Stimulated activated naive CD4-positive, alpha-beta T cell treated with Interleukin-2 at 50 U/mL for 16 hours (primary cell): ENCODE measurements at places on chromosomes 13 and 19.
A peak's percentile ranks its signal among the peaks of the same experiment; 100 is the strongest.

- DNase-seq, result no peak
These were observed 13.2 kb downstream of the CLEC11A start for GRCh38 chr19:50736338-50736737.

GRCh38 chr13:90898811-90899210 lies 448.7 kb upstream of the MIR17HG start:
- DNase-seq, result no peak

- DNase-seq, result no peak
These were observed 20.1 kb upstream of the ARHGEF18 start for GRCh38 chr19:7328647-7329046.

DNA sequence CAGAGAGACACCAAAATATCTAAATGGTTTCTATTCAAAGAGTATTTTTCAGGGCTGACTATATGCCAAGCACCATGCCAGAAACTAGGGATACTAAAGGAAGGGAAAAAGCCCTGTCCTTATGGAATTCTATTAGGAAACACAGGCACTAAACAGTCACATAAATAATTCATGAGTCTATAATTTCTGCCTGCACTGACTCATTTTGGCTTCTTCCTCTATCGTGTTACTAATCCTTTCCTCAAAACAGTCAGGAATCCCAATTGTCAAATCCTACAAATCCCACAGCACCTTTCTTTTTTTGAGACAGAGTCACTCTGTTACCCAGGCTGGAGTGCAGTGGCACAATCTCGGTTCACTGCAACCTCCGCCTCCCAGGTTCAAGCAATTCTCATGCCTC lies 29.2 kb downstream of the XPO4 start:
- DNase-seq, result no peak

DNA sequence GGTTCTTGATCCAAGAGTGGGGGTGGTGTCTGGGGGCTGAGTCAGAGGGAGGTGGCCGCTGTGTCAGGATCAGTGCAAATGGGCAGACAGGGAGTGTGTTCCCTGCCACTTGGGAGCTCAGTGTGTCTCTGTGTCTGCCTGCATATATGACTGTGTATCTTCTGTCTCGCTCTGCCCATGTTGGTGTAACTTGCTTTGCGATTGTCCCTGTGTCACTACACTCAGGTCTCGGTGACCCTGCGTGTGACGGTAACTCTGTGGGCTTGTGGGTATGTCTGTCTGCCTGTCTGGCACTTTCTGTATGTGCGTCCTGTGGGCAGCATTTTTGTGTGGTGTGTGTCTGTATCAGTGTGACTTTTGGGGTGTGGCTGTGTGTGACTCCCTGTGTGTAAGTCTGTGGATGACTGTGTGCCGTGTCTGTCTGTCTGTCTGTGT lies 8.2 kb upstream of the ERFL start:
- DNase-seq, result peak; percentile 33

DNA sequence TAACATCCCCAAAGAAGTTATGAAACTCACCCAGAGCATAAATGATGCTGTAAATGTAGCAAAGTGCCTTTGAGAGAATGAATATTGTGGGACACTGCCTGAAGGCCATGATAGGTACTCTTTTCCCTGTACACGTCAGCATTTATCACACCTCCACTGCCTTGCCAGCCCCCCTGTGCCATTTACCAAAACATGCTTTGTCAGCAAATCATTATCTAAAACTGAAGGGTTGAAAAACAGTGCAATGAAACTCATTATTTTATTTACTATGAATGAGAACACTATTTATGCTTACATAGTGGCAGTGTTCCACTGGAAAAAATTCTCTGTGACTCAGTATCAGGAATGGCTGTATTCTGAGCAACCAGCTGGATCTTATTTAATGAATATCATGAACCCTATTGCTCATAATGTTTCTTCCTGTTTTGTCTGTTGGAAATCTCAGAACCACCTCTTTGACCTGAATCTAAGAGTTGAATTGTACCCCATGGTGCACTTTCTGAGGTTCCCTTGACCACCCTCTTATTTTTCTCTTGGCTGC lies 564.1 kb downstream of the DCT start:
- DNase-seq, result no peak

DNA sequence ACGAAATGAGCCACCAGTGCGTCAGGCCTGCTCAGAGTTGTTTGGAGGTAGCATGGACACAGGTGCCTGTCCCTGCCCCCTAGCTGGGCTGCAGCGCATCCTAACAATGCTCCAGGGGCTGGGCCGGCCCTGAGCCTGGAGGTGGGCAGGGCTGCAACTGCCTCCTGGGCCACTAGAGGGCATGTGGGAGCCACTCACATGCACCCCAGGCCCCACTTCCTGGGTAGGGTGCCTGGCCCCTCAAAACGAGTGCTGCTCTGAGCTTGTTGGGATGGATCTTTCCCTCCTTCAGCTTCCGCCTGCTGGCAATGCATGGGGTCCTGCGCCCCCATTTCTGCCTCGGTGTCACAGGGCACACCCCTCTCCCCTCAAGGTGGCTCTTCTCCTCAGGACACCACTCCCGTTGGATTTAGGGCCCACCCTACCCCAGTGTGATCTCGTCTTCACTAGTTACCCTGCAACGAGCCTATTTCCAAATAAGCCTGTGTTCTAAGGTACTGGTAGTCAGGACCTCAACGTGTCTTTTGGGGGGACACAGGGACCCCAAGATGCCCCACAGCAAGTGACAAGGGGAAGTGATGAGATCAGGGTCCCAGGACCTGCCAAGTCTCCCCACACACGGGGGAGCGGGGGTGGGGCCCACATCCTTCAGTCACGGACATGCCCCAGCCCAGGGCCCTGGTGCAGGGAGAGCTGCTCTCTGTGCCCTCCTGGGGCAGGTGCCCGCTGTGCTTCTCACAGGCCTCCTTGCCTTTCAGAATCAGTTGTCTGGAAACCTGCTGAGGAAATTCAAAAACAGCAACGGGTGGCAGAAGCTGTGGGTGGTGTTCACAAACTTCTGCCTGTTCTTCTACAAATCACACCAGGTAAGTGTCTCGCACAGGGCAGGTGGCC lies 131.3 kb downstream of the STK24 start:
- DNase-seq, result peak; percentile 55

DNA sequence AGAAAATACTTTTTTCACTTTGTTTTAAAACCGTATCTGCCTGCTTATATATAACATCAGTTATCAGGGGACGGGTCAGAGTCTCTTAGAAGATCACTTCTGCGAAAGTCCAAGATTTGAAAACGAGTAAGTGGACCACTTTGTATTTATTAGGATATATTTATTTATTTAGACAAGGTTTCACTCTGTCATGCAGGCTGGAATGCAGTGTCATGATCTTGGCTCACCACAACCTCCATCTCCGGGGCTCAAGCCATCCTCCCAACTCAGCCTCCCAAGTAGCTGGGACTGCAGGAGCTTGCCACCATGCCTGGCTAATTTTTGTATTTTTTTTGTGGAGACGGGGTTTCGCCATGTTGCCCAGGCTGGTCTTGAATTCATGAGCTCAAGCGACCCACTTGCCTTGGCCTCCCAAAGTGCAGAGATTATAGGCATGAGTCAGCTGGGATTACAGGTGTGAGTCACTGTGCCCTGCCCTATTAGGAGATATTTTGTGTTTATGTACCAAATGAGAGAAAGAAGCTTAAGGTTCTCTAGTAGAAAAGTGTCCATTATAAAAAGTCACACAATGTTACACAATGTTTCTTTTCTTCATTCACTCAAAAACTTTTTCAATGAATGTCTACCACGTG lies 39.5 kb downstream of the RASL11A start:
- no peak for DNase-seq

DNA sequence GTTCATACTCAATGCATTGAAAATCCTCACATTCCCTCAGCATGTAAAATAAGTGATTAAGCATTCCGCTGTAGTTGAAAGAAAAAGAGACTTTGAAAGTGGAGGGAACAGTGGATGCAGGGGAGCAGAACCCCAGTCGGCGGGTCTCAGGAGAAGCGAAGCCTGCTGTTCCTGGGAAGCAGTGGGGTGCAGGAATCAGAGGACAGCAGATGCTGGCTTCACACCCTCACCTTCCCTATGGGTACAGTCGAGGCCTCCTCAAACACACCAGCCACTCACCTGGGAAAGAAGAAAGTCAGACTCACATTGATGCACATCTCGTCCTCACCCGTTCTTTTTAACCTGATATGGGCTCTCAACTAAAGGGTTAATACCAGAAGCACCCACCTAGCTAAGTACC lies 38.2 kb downstream of the COL4A2 start:
- DNase-seq, result no peak

GRCh38 chr19:54506079-54506478 lies 3.4 kb downstream of the LAIR2 start:
- DNase-seq, result no peak

DNA sequence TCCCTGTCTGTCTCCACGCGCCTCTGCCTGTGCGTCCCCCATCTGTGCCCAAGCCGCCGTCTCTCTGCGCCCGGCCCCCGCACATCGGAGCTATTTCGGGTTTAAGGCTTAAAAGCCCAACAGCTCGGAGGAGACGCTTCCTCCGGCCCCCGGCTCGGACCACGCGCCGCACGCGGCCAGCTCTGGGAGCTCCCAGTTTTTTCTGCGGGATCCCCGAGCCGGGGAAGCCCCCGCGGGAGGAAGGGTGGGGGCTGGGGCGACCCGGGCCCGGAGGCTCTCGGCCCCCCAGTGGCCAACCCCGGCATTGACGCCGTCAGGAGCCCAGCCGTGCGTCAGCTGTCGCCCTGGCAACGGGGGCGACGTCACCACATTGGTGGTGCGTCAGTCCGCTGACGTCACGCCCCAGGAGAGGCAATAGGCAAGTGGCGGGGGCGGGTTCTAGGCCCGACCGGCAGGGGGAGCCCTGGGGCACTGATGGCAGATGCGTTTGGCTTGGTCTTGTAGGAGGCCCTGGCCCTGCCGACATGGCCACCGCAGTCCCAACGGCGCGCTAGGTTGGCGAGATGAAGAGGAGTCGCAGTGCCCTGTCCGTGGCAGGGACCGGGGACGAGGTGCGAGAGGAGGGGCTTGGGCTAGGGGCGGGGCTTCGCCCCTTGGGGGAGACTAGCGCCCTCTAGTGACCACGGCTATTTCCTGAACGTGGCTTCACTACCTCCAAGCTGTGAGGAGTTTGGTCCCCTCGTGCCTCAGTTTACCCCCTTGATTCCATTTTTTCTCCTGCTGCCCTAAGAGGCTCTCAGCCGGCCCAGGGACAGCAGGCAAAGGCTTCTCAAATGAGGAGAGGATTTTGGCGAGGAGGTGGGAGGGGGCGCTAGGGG lies 3.7 kb upstream of the PDE4A start:
- peak; percentile 90 for DNase-seq
